GM19239 (cell line): ENCODE measurements at places on chromosomes 7 and 10.

GRCh38 chr10:49664006-49664841 lies 15.2 kb upstream of the C10orf53 start:
- DNase-seq = no peak

GRCh38 chr7:30751696-30752273 lies at the start of gene INMT:
TSS of gene INMT (plus strand) at chr7:30752135. CDS start at chr7:30752151, 16 bp downstream.
- DNase-seq = no peak

GRCh38 chr7:114688443-114689055 lies 233.3 kb upstream of the MDFIC start:
- DNase-seq = no peak

GRCh38 chr7:138712652-138713051 lies 11.5 kb upstream of the SVOPL start:
- DNase-seq = no peak

DNA sequence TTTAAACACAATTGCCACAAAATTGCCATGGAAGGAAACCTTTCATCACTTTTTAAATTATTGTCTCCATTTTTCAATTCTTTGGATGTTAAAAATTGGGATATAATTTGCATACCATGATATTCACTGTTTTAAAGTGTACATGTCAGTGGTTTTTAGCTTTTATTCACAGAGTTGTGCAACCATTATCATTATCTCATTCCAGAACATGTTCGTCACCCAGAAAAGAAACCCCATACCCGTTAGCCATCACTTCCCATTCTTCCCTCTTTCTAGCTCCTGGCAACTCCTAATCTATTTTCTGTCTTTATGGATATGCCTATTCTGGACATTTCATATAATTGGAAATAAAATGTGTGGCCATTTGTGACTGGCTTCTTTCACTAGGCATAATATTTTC lies 260.3 kb upstream of the FERD3L start:
- DNase-seq = no peak

DNA sequence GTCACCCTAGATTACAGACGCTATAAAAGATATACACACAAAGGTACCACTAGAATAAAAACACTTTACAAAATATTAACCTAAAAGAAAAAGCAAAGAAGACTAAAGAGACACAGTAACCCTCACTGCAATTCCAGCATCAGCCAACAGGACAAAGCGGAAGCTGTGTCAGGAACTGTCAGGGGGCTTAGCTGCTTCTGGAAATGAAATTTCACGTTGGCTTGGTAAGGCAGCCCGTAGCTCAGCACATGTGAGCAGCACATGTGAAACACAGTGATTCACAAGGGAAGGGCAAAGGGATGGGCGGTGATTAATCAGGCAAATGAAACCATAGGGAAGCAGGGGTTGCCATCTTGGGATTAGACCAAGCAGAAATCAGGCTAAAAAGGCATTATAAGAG lies 195.4 kb downstream of the MGMT start:
- no peak for DNase-seq

GRCh38 chr10:43236176-43236850 lies 30.6 kb downstream of the RASGEF1A start:
- DNase-seq = no peak

GRCh38 chr10:114925587-114926586 lies 12.1 kb upstream of the TRUB1 start:
- peak; percentile 4 for DNase-seq

GRCh38 chr10:82982110-82982608 lies 1107.2 kb downstream of the NRG3 start:
- DNase-seq = no peak

- DNase-seq = no peak
Observed at GRCh38 chr7:7946486-7946885, 22.1 kb upstream of the GLCCI1 start.

DNA sequence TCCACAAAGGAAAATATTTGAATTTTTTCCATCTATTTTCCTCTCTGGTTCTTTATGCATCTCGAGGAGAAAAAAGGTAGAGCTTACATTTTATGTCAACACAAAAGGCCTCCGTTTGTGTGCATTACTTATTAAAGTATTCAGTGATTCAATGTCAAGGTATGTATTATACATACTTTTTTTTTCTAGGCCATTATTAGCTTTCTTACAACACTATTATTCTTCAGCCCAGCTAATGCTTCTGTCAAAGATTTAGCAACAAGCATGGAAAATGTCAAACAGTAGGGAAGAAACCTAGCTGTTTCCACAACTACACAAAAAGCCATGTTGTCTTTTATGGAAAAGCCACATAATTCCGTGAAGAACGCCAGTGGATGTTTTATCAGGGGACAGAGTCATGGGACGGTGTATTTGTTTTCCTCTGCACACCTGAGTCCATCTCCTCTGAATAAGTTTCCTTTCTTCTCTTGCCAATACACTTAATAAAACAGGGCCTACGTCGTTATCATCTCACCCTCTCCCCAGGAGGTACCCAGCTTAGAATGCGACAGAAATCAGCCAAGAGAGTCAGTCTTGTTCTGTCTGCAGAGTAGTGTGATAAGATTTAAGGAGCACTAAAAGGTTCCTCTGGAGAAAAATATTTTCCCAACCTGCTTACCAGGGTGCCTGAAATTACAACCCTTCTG lies 209.7 kb upstream of the AUTS2 start:
- DNase-seq = no peak

- no peak for DNase-seq
Observed at GRCh38 chr10:116707981-116708380, 34.4 kb downstream of the HSPA12A start.

- DNase-seq = no peak
Observed at GRCh38 chr7:117319181-117319580, 3.7 kb downstream of the WNT2 start.

DNA sequence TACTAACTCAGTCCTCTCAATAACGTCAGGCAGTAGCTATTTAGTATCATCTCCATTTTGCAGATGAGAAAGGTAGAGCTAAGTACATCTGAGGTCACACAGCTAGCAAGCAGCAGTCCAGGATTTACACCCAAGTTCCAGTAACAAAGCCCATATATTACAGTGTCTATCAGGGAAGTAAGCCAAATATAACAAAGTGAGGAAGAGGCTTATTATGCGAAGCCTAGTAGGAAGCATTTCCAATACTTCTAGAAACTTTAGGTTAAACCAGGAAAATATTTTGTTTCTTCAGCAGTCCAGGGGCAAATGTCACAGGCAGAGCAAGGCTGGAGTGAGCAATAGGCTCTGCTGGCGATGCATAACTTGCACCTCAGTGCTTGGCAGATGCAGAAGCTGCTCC lies 53.9 kb downstream of the NOC3L start:
- DNase-seq = no peak

DNA sequence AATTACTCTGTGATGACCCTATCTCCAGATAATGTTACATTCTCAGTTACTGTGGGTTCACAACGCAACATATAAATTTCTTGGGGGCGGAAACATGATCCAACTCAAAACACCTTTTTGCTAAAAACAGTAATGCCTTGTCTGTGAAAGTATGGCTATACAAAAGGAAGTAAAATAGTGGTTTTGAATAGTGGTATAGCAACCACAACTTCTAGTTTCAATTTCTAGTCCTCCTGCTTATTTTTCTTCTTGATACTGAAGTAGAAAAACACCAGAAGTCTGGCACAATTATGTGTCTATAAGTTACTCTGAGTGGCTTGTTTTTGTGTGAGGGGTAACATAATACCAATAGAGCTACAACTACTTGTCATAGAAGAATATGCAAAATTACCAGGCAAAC lies 21.5 kb upstream of the ZNF800 start:
- DNase-seq = no peak

- DNase-seq = no peak
Observed at GRCh38 chr7:27663989-27664331, 1.3 kb upstream of the HIBADH start.
